NT2/D1 (cell line): ENCODE measurements at places on chromosomes 5 and 9.

DNA sequence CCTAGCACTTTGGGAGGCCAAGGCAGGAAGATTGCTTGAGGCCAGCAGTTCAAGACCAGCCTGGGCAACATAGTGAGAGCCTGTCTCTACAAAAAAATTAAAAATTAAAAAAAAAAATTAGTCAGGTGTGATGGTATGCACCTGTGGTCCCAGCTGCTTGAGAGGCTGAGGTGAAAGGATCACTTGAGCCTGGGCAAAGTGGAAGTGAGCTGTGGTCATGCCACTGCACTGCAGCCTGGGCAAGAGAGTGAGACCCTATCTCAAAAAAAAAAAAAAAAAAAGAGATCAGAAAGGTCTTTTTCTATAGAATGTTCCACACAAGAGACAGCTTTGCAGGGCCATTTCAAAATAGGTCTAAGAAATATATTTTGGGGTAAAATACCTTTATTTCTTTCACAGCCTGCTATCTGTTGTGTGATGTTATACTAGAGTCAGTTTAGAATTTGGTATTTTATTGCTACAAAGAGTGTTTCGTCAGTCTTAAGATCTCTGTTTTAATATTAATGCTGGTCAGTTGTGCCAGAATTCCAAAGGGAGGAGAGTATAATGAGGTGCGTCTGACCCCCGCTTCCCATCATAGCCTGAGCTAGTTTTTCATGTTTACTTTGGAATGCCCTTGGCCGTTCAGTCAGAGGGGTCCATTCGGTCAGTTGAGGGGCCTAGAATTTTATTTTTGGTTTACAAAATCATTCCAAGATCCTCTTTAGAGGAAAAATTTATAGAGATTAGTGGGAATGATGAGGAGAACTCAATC lies 9.4 kb downstream of the LNPEP start:
- DNase-seq, result no peak

- no peak for DNase-seq
Observed at GRCh38 chr5:10691826-10692785, 68.9 kb downstream of the DAP start.

DNA sequence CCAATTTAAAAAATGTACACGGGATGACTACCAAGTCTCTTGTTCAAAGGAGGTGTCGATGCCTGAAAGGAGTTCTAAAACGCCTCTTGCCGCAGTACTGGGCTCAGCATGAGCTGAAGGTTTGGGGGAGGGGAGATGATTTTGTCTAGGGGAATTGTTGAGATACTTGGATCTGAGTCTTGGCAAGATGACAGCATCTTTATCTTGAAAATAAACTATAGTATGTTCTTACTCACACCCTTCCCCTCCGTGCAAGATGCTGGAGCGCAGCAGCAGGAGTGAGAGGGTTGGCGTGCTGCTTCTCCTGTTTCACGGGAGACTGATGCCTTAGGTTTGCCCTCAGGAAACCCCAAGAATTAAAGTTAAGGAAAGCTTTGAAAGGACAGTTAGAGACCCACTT lies 47.3 kb downstream of the FAM78A start:
- no peak for DNase-seq

DNA sequence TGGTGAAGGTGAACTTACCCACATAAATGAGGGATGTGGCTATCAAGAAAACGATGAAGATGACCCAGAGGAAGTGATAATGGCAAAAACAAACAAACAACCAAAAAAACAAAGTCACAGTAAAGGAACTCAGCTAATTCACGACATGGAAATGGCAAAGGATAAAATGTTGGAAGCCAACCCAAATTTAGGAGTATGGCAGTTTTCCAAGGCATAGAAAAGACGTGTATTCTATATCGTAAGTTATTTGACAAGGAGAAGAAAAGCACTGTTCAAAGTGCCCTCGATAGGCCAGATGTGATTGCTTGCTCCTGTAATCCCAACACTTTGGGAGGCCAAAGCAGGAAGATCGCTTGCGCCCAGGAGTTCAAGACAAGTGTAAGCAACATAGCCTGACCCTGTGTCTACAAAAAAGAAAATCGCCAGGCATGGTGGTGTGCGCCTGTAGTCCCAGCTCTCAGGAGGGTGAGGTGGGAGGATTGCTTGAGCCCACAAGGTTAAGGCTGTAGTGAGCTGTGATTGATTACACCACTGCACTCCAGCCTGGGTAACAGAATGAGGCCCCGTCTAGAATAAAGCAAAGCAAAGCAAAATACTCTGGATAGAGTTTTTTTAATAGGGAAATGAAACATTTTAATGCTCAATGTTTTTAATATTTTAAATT lies 138.0 kb downstream of the SMARCA2 start:
- DNase-seq, result no peak

- no peak for DNase-seq
Observed at GRCh38 chr9:69874301-69875060, 53.9 kb downstream of the CFAP95 start.

DNA sequence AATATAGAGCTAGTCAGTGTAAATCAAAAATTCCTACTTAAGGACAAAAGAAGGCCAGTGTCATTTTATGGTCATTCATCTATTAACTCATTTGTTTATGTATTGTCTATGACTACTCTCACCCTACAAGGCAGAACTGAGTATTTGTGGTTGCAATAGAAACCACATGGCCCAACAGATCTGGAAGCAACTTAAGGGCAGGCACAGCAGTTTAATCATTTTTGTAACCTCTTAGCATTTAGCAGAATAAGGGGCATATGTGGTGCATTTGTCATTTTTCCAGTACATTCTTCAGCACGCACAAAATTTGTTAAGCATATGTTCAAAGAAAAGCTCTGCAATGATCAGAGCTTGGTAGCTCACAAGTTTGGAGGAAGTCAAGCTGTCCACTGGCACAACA lies 1.1 kb downstream of the FKBP15 start:
- DNase-seq, result no peak
